ENCODE measurements at places on chromosomes 11 and 22. TPM values are rescaled to one million over a fixed set of nuclear protein-coding genes. Genes with fewer than 3 reads are reported as not detected.

GRCh38 chr11:33897761-33898375 lies 6.0 kb upstream of the LMO2 start:
- DNase-seq: no peak

DNA sequence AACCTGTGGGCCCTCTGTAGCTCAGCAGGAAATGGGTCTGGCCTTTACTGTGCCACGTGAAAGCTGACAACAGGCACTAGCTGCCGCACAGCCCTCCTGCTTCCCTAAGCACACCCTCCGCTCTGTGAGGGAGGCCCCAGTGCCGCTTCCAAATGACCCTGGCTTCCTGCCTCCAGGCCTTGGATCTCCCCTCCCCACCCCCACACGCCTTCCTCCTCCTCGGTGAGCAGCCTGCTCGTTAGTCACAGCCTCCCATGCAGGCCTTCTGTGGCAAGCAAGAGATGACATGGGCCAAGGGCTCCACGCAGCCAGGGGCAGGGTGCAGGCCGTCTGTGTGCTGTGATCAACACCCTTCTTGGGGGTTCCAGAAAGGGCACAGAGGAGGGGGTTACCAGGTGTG lies 15.3 kb upstream of the RASL10A start:
- DNase-seq: peak; percentile 30

DNA sequence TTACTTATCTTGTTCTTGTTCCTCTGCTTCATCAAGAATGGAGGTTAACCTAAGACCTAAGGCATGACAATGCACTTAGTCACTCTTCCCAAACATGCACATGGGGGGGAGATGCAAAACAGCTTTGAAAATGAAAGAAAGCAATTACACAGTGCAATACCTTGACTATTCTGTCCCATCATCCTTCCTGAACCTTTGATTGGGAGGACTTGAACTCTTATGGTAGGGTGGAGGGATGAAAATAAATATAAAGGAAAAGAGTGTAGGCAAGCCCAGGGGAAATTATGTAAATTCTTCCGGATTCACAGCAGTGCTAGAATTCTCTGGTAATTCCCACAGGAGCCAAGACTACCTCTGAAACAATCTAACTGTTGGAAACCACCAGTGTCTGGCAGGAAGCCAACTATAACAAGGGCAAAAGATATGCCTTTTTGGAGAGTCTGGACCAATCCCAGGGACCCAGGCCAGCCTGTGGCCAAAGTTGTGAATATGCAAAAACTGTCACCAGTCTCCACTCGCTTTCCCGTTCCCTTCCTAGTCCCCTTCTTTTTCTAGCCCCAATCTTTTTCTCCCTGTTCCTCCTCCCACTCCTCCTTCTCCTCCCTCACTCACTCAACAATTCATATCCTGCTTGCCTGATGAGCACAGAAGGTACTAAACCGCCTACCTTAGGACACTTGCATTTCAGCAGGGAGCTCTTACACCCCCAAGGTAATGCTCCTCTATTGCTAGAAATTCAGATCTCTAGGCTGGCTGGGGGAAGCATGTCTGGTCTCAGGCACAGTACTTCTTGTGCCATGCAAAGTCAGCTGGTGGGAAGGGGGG lies 2.5 kb upstream of the RCN1 start:
- DNase-seq: peak; percentile 94

DNA sequence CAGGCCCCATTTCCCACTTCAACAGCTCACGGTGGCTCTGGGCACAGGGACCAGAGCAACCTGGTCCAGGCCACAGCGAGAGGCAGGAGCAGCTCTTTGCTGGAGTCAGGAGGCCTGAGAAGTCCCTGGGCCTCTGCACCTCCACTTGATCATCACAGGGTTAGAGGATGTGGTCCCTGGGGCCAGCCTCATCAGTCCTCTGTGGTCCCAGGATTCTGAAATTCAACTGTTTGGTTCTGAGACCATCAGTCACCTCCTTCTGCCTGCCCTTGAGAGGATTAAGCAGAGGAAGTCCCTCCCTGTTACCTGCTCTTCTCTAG lies 24.9 kb upstream of the CBX7 start:
- DNase-seq: no peak

The SCUBE2 gene
- total RNA-seq: 0.87 TPM
